ENCODE measurements at places on chromosomes 6 and 20.

DNA sequence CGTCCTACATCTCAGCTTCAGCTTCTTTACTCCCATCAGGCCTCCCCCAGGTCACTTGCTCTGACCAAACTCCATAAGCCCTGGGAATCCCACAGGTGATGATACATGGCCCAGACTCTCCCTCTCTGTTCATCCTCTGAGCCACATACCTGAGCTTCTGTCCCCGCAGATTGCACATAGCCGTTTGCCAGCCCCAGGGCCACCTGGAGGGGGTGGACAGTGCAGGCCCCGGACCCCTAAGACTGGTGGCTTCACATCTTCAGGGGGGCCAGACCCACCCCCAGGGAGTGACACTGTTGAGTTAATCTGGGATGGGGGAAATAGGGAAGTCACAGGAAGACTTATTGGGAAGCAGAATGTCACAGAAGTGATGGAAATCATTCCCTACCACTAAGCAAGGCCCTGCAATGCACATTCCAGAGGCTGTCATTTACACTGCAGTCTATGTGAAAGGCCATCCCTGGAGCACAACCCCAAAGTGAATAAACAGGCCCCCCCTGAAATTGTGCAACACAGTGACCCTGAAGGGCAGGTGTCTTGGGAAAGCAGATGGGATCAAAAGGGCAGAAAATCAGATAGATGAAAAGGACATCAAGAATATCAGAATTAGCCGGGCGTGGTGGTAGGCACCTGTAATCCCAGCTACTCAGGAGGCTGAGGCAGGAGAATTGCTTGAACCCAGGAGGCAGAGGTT is 2.2 kb downstream of the RXRB start:
- no peak for DNase-seq

- no peak for DNase-seq
These were observed 39.4 kb downstream of the RREB1 start for GRCh38 chr6:7147051-7147671.

DNA sequence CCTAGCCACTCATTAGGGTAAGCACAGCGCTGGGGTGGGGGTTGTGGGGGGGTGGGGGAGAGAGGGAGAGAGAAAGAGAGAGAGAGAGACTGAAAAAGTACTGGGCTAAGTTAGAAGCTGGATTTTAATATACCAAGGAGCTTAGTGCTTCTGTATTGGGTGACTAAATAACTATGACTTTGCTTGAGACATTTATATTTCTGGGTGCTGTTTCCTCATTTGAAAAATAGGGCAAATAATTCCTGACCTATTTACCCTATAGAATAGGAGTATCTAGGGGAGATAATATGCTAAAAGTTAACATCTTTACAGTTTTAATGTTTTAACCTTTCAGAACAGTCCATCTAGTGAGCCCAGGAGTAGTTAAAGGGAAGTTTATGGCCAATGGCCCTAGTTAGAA is 7.7 kb downstream of the NKAIN2 start:
- no peak for DNase-seq

DNA sequence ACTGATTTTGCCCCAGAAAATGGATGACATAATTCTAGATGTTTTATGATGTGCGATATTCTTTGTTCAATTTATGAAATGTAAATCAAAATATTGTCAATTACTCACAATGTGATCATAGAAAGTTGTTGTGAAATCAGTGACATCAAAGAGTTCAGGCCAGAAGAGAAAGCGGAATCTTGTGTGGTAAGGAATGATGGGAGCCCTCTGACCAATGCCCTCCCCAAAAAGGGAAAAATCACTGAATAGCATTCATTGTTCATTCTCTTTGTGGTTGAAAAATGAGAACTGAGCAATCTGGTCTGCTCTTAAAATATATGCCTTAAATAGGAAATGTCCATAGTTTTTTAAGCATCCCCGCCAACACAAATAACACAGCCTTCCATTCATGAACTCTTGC is 247.1 kb upstream of the GRIK2 start:
- DNase-seq = no peak

GRCh38 chr6:169371344-169372127 is 117.9 kb upstream of the THBS2 start:
- DNase-seq = no peak

DNA sequence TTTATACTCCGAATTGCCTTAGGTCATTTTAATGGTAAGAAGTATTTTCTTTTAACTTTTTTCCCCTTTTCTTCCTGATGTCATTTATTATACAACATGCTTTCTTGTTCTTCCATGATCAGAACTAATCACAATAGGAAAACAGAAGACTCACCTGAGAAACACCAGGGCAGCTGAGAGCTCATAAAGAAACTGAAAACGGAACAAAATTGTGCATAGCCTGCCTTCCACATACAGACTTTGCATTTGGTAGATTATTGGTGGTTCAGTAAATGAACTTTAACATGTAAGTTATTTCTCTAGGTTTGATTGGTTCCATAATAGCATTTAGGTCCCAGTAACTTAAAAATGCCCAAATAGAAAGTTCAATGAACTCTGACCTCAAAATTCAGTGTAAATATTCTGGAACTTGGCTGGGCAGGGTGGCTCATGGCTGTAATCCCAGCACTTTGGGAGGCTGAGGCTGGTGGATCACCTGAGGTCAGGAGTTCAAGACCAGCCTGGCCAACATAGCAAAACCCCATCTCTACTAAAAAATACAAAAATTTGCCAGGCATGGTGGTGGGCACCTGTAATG is 161.1 kb upstream of the DTNBP1 start:
- no peak for DNase-seq

- DNase-seq = no peak
These were observed 773.4 kb downstream of the KIF16B start for GRCh38 chr20:15799871-15800270.

- DNase-seq = no peak
These were observed 1.7 kb upstream of the NKX2-2 start for GRCh38 chr20:21515300-21516179.

DNA sequence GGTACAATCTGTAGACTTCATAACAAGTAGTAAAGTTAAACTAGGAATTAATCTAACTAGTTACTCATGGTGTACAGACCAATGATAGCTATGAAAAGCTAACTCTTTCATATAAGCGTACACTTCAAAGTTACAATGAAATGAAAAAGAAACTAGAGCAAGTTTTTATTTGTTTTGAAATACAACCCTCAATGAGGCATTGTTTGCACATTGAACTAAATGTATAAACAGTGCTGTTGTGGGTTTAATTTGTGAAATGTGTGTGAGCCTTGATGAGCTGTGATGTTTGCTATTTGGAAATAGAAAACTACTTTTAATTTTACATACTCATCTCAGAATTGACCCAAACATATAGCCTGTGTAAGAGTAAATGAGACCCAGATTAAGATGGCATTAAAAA is 11.1 kb upstream of the EYA4 start:
- no peak for DNase-seq

DNA sequence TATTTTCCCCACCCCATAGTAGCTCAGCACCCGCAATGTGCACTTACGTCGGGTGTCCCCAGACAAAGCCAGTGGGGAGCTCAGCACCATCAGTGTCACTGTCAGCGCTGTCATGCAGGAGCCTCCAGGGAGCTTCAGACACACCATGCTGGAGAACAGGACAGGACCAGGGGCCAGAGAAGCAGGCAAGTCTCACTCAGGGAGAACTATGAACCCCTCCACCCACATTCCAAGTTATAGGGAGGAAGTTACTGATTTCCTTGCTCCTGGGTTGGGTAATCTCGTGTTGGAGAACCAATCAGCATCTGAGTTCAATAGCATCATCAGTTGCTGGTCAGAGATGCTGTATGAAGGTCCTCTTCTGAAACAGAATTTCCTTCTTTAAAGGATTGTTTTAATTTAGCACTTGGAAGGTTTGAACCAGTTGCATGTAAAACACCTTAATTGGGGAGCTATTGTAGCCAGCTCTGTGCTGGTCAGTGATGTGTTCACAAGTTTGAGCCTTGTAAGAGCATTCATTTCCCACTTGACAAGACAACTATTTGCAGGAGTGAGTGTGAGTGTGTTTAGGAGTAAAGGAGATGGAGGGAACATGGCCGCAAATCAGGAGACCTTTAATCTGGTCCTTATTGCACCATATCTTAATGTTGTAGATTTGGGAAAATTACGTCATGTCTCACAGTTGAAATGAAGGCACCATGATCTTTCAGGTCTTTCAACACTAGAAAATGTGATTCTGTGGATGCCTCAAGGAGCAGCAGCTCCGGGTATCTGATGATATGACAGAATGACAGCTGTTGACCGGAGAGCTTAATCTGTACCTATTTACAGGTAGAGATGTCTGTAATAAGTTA is at the start of gene HLA-DRB1:
HLA-DRB1 (minus strand) TSS at position 253 of the 854 bp plus-strand sequence; CDS start at position 147, 106 bp downstream.
- no peak for DNase-seq

DNA sequence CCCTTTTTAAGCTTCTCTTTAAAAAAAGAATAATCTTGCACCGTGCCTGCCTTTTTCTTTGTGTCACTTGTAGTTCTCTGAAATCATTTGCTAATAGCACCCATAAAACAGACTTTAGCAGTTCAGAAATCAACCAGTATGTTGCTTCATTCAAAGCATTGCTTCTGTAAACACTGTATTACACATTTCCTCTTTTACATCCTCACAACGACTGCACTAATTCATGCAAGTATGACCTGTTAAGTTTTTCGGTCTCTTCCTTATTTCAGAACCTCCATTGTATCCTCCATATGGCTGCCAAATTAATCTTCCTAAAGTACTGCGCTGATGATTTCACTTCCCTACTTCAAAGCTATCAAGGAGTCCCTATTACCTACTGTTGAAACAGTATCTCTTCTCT is 142.9 kb upstream of the RNF217 start:
- no peak for DNase-seq

DNA sequence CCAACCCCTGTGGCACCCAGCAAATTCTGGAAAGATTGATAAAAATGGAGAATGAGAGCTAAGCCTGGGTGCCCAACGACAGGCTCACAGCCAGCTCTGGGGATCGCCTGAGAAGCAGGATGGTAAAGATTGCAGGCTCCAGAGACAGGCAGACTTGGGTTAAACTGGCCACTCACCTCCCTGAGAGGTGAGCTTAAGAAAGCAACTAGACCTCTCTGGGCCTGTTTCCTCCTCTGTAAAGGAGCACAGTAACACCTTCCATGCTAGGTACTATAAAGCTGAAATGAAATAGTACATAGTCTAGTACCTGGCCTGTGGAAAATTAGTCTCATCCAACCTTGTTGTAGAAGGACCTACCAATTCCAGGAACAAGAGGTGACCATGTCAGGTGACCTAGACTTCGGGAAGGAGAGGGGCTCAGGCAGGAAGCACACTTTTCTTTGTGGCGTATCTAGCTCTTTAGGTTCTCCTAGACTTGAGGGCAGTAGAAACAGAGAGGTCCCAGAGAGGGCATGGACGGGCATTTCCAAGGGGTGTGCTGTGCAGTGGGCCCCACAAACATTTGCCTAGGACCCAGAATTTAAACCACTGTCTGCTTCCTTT is 142.8 kb upstream of the MYLIP start:
- no peak for DNase-seq

DNA sequence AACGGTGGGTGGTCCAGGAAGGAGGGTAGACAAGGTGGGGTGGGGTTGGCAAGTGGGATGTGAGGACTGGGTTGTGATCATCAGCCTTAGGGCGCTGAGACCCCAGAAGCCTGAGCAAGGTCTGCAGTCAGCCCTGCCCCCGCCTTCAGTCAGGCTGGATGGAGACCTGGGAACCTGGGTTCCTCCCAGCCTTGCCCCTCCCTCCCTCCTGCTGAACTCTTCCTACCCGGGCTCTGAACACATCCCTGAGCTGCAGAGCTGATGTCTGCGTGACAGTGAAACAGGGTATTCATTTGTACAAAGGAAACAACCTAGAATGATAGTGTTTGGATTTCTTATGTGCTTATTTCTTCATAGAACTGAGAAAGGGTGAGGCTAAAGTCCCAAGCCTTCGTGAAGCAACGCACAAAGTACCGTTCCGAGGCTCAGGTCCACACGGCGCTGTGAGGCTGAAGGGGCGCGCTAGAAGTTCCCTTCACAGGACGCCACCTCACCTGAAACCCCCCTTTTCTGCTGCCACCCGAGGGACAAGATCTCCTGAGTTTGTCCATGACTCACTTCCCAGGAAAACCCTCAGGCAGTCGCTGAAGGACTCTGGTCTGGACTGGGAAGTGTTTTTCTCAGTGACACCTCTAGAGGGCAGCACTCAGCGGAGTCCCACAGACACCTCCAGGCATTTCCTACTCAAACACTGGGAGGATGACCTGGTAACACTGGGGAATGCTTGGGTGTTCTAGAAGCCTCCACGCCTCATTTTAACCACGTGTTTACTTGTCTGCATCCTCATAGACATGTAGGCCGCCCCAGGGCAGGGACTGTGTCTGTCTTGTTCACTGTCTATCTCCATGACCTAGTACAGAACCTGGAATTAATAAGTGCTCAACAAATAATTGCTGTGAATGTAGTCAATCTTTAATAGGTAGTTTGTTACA is 1.2 kb downstream of the GSTA5 start:
- DNase-seq = no peak

- DNase-seq = no peak
These were observed 443.6 kb downstream of the CDC5L start for GRCh38 chr6:44831002-44831610.

GRCh38 chr6:163226181-163226835 is 188.2 kb upstream of the QKI start:
- no peak for DNase-seq

DNA sequence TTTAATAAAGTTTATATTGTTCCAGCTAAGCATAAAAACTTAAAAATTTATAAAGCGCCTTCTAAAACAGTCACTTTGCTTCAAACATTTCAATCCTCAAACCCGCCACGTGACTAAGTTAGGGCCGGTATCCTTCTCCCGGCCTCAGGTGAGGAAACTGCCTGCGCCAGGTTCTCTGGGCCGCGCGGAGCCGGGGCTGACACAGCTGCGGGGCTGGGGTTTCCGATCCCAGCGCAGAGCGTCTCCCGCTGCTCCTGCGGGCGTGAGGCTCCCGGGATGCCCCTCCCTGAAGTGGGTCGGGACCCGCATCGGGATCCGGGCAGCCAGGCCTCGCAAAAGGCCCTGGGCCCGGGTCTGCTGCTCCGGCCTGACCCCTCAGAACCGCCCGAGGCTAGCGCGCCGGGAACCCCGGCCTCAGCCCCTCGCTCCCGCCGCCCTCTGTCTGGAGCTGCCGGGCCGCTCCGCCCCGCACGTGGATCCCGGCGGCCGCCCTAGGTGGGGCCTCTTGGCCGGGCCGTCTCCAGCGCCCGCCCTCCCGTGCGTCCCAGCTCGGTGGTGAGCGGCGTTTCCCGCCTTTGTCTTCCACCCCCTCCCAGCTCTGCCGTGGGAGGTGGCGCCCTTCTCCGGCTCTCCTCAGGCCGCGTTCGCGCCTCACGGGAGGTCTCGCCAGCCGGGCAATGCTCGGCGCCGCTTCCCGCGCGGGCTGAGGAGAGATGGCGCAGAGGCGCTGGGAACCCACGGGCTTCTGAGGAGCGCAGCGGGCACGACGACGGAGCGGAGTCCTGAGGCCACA is 267.9 kb downstream of the DLL1 start:
- DNase-seq = no peak

GRCh38 chr6:52620906-52621190 is 44.0 kb upstream of the TRAM2 start:
- DNase-seq = peak; percentile 16

DNA sequence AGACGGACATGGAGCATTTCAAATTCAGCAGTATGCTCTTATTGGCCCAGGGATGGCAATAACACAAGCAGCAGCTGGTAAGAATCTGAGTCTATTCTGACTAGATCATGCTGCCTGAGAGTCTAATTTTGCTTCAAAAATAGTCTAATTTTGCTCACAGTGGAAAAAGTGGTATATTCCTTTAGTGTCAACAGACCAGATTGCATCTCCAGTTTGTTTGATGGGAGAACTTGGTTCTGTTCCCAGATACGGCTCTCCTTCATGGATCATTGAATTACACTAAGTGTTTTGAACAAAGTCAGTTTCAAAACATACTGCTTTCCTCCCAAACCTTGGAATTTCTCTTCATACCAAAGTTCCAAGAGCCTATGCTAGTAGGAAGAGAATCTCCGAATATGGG is 586.1 kb downstream of the RNF144B start:
- no peak for DNase-seq

Data from NCI-H2107 (cell line).